Karpas-422 (cell line): ENCODE measurements at places on chromosomes 5 and 9.

GRCh38 chr9:125764198-125764597 is 17.0 kb downstream of the PBX3 start:
- no peak for DNase-seq

GRCh38 chr5:33997331-33997983 is 10.4 kb downstream of the AMACR start:
- peak; percentile 77 for DNase-seq

GRCh38 chr5:28737682-28738081 is 1699.3 kb upstream of the CDH9 start:
- DNase-seq = no peak

- no peak for DNase-seq
These were observed 547.5 kb downstream of the EBF1 start for GRCh38 chr5:158552241-158552640.

GRCh38 chr9:8724284-8725018 is 924.9 kb upstream of the DMAC1 start:
- no peak for DNase-seq

DNA sequence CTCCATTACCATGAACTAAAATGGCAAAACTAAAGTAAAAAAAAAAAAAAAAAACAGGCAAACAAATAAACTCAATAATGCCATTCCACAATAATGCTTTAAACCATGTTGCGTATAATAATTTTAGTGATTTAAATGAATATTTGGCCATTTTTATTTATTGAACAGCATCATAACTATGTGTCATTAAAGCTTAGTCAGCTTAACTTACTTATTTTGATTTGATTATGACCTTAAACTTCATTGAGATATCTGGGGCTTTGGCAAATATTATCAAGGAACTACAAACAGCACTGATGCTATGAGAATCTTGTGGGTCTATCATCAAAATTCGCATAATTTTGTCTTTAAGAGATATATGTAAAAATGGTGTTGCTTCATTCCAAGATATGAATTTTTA is 1610.3 kb upstream of the NUDT12 start:
- DNase-seq = no peak

DNA sequence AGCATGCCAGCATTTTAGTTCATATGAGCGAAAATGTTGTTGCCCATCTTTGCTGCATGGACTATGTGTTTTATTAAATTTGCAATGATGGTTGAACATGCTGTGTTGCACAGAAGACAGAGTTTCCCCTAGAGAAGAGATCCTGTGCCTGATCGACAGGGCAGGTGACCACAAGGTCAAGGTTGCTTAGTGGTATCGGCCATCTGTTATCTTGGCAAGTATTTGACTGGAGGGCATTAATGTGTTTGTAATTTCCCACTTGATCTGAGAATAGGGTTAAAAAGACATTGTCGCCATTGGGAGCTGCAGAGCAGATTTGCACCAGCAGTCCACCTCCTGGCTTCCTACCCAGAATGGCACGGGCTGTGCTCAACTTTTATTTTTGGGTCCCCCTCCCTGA is 1523.6 kb upstream of the WWC1 start:
- DNase-seq = no peak

GRCh38 chr5:66653325-66653724 is 57.1 kb downstream of the MAST4 start:
- DNase-seq = no peak

- no peak for DNase-seq
These were observed 45.9 kb downstream of the ABCA1 start for GRCh38 chr9:104882086-104882485.

DNA sequence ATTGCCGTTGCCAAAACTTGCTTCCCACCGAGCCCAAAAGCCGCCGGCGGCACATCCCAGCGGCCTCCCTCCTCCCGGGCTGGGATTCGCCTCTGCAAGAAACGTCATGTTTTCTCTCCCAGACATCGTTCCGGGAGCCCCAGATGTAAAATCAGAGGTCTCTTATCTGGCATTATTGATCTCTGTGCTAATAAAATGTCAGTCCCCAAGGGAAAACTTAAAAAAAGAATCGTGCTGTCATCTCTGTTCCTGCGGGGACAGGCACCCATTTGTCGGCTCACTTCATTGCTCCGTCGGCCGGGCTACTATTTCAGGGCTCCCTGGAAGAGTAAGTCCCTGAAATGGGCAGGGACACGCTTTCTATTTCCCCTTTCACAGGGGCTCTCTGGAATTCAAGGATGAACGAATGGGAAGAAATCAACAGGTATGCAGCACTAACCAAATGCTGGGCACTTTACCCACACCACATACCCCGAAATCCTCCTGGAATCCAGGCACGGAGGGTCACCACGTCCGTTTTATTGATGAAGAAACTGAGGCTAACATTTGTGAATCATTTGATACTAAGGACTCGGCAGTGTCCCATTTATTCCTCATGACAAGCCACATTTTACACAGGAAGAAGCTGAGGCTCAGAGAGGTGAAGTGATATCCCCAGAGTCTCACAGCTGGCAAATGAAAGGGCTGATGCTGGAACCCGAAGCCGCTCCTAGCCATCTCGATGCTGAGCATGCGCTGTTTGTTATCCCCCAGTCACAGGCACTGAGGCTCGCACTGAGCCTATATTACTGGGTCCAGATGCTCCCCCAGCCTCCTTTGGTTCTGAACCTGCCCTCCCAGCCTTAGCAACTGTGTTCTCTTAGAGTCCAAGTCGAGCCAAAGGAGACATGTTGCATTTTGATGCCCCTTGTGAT is 35.7 kb upstream of the MSX2 start:
- no peak for DNase-seq

DNA sequence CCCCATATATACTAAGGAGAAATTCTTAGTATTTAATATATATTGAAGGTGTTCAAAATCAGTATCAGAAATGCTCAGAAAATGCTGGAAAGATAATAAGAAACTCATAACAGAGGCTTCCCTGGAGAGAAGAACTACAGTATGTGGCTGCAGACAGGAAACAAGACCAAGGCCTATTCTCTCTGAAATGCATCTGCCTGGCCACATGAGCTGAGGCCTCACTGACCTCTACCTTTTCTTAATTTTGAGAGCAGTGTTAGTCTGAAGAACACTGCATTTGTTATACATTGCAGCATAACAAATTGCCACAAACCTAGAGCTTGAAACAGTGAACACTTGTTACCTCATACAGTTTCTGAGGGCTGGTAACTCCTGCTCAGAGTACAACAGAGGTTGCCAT is 133.4 kb upstream of the SPEF2 start:
- DNase-seq = no peak

GRCh38 chr9:113154946-113155345 is 4.1 kb downstream of the SLC31A2 start:
- no peak for DNase-seq

DNA sequence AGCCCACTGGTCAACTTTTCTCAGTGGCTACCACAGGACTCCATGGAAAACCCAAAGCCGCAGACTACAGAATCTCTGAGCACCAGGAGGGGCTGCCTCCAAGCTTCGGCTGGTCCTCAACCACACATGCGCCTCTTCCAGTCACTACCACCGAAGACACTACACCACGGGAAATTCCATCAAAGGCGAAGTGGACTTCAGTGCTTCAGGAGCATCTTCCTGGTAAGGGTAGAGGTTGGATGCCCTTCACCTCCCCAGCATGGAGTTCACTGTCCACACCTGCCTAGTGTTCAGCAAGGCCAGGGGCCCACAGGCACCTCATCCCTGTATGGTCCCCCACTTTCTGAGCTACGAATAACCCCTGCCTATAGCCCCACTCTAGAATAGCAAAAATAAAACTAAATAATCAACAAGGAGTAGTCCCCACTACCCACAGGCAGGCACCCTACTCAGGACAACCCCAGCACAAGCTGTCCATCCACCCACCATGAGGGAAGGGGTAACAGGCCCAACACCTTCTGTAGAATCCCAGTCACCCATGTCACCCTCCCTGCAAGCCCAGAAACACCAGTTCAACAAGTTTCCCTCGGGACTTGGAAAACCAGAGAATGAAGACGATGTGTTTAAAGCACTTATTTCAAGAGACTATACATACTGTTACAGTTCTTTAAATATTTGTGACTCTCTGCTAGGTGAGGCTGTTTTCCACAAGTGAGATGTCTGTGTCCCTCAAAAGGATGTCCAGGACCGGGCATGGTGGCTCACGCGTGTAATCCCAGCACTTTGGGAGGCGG is 2.6 kb downstream of the VDAC1 start:
- DNase-seq = no peak

- no peak for DNase-seq
These were observed 42.1 kb downstream of the FOCAD start for GRCh38 chr9:20726144-20726543.

DNA sequence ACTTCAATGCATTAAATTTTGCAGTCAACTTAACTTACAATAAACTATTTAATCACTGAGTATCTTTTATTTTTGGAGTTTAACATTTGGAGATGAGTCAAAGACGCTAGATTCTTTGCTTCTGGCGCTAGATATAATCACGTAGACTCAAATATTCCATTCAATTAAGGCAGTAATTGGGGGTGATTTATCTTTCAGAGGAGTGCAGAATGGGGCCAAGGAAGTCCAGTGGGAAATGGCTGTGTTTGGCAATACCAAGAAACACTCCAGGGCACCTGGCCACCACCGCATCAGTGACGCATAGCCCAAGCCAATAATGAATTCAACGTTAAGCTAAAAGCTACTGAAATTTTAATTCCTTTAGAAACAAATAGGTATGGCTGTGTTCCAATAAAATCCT is 81.2 kb downstream of the PHAX start:
- peak; percentile 25 for DNase-seq

DNA sequence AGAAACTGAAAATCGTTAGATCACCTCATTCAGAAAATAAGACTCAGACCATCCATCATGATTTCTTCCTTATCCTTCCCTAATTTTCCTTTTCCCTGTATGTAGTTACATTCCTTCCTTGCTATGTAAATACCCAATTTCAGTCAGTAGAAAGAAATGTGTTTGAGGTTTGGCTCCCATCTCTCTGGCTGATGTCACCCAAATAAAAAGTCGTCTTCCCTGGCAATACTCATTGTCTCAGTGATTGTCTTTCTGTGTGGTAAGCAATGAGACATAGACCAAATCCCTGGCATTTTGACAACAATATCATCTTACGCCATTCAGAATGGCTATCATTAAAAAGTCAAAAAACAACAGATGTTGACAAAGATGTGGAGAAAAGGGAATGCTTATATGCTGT is 303.9 kb upstream of the EDIL3 start:
- no peak for DNase-seq

DNA sequence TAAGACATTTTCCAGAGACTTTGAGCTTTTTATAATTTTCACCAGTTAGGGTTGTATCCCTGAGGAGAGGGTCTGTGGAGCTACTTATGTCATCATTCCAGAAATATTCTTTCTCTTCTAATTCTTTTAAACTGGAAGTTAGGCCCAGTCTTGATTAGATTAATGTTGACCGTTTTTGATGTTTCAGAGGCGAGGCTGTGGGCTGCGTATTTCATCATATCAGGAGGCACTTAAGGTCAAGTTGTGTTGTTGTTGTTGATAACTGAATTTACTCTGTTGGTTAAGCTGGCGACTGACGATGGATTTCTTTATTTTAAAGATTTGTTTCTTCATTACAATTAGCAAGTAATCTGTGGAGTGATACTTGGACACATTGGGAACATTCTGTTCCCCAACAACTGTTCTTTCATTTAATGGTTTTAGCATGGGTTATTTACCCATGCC is 20.1 kb downstream of the IPO11 start:
- no peak for DNase-seq

DNA sequence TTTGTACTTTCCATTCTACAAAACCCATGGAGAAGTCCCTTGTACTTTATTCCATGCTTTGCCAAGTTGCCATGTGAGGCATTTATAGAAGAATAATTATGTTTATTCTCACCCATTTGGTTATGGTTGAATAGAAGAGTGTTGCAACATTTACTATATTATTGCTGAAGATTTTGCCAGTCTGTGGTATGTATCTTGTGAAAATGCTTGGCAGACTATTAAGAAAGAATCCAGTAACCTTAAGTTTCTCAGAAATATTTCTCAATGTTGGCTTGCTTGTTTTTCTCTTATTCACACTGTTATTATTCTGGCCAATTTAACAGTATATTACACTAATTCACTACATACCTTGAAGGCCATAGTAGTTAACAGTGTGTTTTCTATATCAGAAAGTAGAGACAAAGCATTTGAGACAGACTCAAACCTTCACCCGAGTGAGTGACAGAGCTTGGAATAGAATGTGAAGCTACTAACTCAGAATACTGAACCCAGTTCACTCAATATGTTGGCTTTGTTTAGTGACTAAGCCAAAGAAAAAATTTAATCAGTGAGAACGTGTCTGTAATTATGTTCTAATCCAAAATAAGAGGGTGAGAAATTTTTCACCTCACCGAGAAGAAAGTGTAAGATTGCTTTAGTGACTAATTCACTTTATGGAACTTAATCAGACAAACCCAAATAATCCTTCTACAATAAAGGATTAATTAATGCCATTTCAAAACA is 184.4 kb downstream of the CWC27 start:
- DNase-seq = no peak

- DNase-seq = no peak
These were observed 27.9 kb downstream of the CCT5 start for GRCh38 chr5:10277773-10278630.

- no peak for DNase-seq
These were observed 102.6 kb downstream of the ADAMTS2 start for GRCh38 chr5:179242676-179243075.

DNA sequence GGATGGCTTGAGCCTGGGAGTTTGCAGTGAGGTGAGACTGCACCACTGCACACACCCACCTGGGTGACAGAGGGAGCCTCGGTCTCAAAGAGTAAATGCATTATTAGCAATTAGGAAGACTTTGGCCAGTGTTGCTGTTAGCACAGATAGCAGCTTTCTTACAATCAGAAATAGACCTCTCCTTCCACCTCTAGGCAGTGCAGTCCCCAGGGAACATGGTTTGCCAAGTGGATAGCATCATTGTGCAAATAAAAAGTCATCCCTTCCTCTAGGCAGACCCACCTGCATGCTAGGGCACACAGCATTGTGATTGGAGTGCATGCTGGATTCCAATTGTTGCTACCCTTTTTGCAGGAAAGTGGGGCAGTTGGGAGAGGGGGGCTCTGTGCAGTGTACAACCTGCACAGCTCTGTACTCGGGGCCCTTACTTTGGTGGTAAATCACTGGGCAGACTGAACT is 77.9 kb upstream of the KLF9 start:
- DNase-seq = no peak
